ENCODE measurements at places on chromosomes 6 and 20.

- H3K36me3 ChIP-seq = no peaks in the 10 kb centered on the region
- no peak overlapping the region for H3K27ac ChIP-seq
- H3K4me3 ChIP-seq = no peak overlapping the region
- peaks cover 54% of the 10 kb centered on the region for H3K27me3 ChIP-seq
- no peaks in the 10 kb centered on the region for H3K4me1 ChIP-seq
Observed at GRCh38 chr6:50829898-50830444, 11.3 kb downstream of the TFAP2B start.

- H3K4me1 ChIP-seq = peaks cover 46% of the 10 kb centered on the region
- DNase-seq = no peak
- H3K36me3 ChIP-seq = peaks cover 51% of the 10 kb centered on the region
- no peak overlapping the region for H3K4me3 ChIP-seq
Observed at GRCh38 chr6:69774740-69775584, 21.8 kb downstream of the LMBRD1 start.

DNA sequence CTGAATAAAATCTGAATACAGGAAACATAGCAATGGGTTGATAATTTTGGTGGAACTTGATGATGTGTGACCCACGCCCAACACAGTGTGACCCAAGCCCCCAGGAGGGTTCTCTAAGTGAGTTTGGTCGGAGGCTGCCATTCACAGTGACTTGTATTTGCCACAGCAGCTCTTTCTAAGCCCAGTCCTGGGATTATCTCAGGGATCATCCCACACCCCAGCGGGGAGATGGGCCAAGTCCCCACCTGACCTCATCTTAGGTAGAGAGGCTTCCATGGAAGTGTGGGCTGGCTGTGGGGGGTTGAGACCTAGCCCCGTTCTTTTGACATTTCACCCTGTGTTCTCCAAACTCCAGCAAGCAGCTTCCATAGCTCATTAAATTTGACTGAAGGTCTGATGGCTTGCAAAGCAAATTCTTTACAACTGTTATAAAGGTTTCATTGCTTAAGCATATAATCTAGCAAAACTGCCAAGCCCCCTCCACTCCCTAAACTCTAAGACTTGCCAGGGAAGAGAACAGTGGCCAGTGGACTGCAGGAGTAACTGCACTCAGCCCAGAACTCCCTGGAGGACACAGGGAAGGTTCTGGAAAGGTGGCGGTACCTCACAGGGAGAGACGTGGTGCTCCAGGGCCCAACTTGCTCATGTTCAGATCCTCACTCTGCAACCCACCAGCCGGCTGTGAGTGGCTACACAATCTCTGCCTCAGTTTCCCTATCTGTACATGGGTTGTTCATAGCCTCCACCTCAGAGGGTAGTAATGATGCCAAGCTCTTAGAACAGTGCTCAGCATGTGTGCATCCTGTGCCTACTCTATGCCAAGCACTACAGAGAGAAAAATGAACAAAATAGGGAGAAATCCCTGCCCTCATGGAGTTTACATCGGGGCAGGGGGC lies 1.0 kb upstream of the PCK1 start:
- no peak overlapping the region for H3K4me3 ChIP-seq
- no peak overlapping the region for H3K27ac ChIP-seq
- no peak for DNase-seq
- peaks cover 25% of the 10 kb centered on the region for H3K27me3 ChIP-seq
- no peaks in the 10 kb centered on the region for H3K4me1 ChIP-seq
- H3K36me3 ChIP-seq = no peaks in the 10 kb centered on the region

DNA sequence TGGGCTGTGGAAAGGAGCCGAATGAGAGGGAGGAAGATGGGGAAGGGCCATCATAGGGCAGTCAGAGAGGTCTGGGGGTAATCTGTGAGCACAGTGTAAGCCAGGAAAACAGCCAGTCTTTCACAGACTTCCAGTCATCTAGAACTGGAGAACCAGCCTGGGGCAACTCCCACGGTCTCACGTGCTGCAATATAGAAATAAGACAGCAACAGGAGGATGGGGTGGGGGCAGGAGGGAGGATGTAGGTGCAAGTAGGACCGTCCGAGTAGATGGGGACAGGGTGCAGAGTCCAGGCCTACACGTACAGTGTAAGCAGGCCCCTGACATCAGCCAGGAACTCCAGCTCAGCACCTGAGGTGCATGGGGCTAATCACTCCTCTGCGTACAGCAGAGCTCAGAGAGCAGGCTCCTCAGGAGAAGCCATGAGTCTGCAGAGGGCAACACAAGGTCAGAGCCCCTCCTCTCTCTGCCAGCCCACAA lies 58.2 kb upstream of the TNFAIP3 start:
- H3K4me3 ChIP-seq = no peak overlapping the region
- H3K4me1 ChIP-seq = peaks cover 83% of the 10 kb centered on the region
- peak overlapping the region; percentile 45 for H3K27ac ChIP-seq
- no peaks in the 10 kb centered on the region for H3K36me3 ChIP-seq
- no peaks in the 10 kb centered on the region for H3K27me3 ChIP-seq

DNA sequence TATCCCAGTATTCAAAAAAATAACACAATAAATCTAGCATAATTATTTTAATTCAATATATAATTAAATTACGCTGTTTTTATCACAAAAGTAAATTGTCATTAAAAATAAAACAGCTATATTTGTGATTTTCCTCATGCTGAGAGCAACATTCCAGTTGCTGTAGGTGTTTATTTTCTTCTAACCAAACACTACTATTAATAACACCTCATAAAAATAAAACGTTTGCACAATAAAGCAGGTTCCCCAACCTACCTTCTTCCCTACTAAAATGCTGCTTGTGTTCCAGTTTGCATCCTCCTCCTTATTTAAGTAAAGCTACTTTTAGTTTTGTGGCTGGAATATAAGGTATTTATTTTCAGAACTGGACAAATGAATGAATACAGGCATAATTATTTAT lies 108.2 kb upstream of the LGSN start:
- no peaks in the 10 kb centered on the region for H3K36me3 ChIP-seq
- no peaks in the 10 kb centered on the region for H3K4me1 ChIP-seq
- peaks cover 7% of the 10 kb centered on the region for H3K27me3 ChIP-seq
- no peak overlapping the region for H3K27ac ChIP-seq
- no peak for DNase-seq

DNA sequence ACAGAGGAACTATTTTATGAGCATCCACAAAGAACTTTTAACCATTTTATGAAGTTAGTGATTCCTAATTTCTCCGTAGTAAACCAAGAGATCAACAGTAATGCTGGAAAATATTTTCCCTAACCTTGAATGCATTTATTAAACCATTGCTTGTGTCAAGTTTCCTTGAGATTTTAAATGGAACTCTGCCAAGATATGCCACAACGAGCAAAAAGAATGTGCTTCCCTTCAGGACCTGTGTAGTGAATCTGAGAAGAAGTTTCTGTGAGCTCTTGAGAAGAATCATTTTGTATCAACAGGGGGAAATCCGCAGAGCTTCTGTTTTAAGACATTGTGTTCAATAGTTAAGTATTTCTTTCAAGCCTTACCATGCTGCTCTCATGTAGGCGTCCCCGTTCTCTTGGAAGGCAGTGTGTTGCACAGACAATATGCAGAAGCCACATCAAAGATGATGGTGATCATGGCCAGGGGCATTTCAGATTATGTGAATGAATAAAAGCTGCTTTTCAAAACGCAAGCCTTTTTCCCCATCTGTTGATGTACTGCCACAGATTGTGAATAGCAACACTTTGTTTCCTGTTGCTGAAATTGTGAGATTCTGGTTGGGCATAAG lies 439.8 kb downstream of the BMP2 start:
- no peaks in the 10 kb centered on the region for H3K4me1 ChIP-seq
- no peak for DNase-seq
- no peaks in the 10 kb centered on the region for H3K36me3 ChIP-seq

DNA sequence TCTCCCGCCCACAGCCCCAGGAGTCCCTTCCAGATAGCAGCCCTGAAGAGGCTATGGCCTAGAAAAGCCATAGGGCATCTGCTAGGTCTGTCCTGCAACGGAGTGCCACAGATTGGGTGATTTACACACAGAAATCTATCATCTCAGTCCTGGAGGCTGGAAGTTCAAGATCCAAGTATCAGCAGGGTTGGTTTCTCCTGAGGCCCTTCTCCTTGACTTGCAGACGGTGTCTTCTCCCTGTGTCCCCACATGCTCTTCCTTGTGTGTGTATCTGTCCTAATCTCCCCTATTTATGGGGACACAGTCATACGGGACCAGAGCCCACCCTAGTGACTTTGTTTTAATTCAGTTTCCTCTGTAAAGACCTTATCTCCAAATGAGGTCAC lies 15.3 kb downstream of the FOXF2 start:
- no peaks in the 10 kb centered on the region for H3K36me3 ChIP-seq
- no peak overlapping the region for H3K4me3 ChIP-seq
- no peak overlapping the region for H3K27ac ChIP-seq
- H3K4me1 ChIP-seq = no peaks in the 10 kb centered on the region
- H3K27me3 ChIP-seq = peaks cover 10% of the 10 kb centered on the region

- peak; percentile 13 for DNase-seq
- peak overlapping the region; percentile 77 for H3K4me3 ChIP-seq
- H3K36me3 ChIP-seq = peaks cover 2% of the 10 kb centered on the region
- peaks cover 59% of the 10 kb centered on the region for H3K27me3 ChIP-seq
Observed at GRCh38 chr6:105993341-105994117, 92.6 kb upstream of the PRDM1 start.

- DNase-seq = peak; percentile 81
- peak overlapping the region; percentile 84 for H3K27ac ChIP-seq
- no peaks in the 10 kb centered on the region for H3K27me3 ChIP-seq
- H3K4me1 ChIP-seq = peaks cover 39% of the 10 kb centered on the region
- no peaks in the 10 kb centered on the region for H3K36me3 ChIP-seq
Observed at GRCh38 chr6:143536866-143537691, 25.6 kb upstream of the FUCA2 start.

DNA sequence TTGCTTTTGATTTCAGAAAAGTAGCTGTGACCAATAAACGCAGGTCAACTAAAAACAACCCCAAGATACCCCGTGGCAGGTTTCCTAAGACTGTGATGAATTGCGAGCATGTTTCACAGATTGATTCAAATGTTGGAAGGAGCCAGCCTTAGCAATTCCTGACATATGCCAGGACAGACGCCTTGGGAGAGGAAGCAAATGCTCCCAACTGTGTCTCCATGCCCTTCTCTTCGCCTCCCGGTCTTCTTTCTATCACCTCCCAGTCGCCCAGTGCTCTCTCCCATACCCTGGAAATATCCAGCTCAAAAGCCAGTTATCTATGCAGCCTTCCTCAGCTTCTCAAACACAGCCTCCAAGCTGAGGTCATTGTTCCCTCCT lies 32.0 kb downstream of the KIAA0319 start:
- H3K27me3 ChIP-seq = peaks cover 2% of the 10 kb centered on the region
- H3K36me3 ChIP-seq = no peaks in the 10 kb centered on the region
- DNase-seq = no peak

- H3K27me3 ChIP-seq = no peaks in the 10 kb centered on the region
- no peak overlapping the region for H3K4me3 ChIP-seq
- peak overlapping the region; percentile 20 for H3K27ac ChIP-seq
- no peak for DNase-seq
Observed at GRCh38 chr20:53570446-53571276, 23.0 kb downstream of the ZNF217 start.

- no peaks in the 10 kb centered on the region for H3K27me3 ChIP-seq
- H3K36me3 ChIP-seq = peaks cover 41% of the 10 kb centered on the region
- H3K4me3 ChIP-seq = no peak overlapping the region
- peak overlapping the region; percentile 43 for H3K27ac ChIP-seq
- DNase-seq = no peak
Observed at GRCh38 chr20:32368925-32369324, 10.8 kb downstream of the ASXL1 start.

DNA sequence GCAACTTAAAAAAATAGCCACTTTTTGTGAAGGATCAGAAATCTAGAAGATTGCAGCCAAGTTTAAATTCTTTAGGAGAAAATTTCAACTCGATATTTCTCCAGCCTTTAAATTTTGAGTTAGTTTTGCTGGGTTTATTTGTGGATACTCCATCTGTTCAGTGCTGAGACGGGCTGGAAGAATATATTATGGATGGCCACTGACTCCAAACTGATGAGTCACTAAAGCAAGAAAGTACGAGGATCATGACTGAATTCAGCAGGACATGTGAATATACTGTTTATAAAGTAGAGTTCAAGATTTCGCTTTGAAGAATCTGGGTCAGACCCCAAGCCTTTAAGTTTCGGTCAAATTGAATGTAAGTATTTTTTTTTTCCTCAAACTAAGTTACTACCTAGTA lies 199.5 kb downstream of the ADGRB3 start:
- no peaks in the 10 kb centered on the region for H3K4me1 ChIP-seq
- no peak overlapping the region for H3K4me3 ChIP-seq
- no peak overlapping the region for H3K27ac ChIP-seq
- no peaks in the 10 kb centered on the region for H3K27me3 ChIP-seq
- no peaks in the 10 kb centered on the region for H3K36me3 ChIP-seq

- DNase-seq = no peak
- no peak overlapping the region for H3K4me3 ChIP-seq
- H3K36me3 ChIP-seq = no peaks in the 10 kb centered on the region
- H3K27ac ChIP-seq = no peak overlapping the region
Observed at GRCh38 chr6:47126647-47127391, 84.7 kb upstream of the ADGRF1 start.

Measured in activated CD4-positive, alpha-beta T cell treated with anti-CD3 and anti-CD28 coated beads for 36 hours (primary cell).